Mesendoderm (in vitro differentiated cells): ENCODE measurements at places on chromosomes 4 and X.

GRCh38 chr4:7398104-7398423 is 36.7 kb downstream of the PSAPL1 start:
- no peak for DNase-seq

DNA sequence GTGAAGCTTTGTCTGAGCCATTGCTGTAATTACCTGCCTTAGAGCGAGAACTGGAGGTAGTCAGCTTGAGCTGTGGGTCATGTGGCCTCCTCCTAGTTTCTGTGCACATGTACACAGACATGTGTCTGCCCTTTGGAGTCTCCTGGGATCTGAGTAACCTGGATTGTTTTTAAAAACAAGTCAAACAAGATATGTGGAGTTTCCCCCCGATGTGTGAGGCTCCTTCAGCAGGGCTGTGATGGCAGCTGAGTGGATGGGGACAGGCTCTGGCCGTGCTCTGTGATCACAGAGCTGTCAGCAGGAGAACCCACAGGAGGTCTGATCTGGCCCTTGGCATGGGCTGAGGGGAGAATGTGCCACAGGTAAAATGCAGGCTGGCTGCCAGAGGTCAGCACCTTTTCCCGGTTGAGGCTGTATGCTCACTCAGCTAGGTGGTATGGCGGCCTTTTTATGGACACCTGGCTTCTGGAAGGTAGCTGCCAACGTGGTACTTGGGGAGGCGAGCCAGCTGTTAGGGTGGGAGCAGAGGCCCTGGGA is 38.4 kb downstream of the NOP14 start:
- DNase-seq: no peak

GRCh38 chr4:105061136-105061696 is 85.5 kb upstream of the TET2 start:
- DNase-seq: peak; percentile 78

GRCh38 chr4:73603271-73603710 is 16.9 kb downstream of the RASSF6 start:
- no peak for DNase-seq

- DNase-seq: no peak
Observed at GRCh38 chr4:135839712-135840111, 1638.1 kb upstream of the PABPC4L start.

DNA sequence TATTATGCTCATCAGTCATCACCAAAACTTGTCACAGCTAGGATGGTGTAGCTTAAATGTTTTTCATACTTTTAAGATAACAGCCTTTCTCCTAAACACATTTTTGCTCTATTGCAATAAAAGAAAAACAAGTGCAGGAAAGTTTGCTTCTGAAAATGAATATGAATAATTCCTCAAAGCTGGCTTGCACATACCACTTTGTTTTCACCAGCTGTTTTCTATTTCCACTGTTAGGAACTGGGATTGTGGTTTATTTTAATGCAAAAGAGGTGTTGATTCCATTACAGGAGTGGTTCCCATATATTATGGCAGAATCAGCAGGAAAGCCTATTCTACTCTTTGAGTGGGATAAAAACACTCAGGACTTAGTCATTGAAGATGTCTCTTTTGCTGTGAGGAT is 145.9 kb downstream of the PPA2 start:
- DNase-seq: no peak

DNA sequence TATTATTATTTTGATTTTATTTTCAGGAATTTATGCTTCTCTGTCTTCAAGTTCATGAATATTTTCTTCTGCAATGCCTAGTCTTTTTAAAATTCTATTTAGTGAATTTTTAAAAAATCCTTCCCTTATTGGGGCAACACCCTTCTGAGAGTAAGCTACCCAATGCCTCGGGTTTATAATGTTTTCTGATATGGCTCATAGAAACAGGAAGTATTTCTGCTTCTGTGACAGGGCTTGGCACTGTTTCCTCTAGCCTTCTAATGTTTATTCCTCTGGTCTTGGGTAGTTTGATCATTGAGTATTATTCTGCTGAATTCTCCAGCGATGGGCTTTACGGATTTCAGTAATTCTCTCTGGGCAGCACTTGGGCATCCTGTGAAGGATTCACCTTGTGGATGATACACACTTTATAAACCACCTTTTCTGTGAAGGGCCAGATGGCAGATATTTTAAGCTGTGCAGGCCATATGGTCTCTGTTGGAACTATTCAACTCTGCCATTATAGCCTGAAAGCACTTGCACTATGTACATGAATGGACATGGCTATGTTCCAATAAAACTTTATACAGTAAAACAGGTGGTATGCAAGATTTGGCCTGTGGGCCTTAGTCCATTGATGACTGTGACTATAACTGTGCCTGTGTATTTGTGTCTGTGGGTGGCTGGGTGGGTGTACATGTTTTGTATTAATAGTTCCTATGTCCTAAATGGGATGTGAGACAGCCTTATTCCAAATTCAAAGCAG is 95.9 kb upstream of the FAT1 start:
- DNase-seq: no peak

- peak; percentile 37 for DNase-seq
Observed at GRCh38 chrX:108304210-108304609, 134.0 kb downstream of the COL4A6 start.

GRCh38 chr4:110109455-110109854 is 89.0 kb downstream of the ELOVL6 start:
- no peak for DNase-seq

DNA sequence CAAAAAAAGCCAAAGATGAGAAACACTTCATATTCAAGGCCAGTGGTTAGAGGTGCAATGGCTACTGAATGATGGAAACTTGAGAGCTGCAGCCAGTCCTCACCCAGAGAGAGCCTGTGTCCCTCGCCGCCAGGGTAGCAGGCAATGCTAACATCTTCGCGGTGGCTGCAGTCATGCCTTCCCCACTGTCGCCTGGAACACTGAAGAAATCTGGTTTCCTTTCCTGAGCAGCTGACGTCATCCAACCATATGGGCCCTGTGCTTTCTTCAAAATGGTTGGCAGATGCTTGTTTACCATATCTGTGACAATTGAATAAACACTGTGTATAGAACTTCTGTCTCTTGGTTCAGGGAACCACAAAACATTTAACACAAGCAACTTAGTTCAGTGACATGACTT is 39.7 kb downstream of the PRSS12 start:
- DNase-seq: peak; percentile 23

- DNase-seq: peak; percentile 58
Observed at GRCh38 chrX:68292471-68292870, 140.8 kb downstream of the OPHN1 start.

GRCh38 chr4:3510481-3510880 is 21.7 kb downstream of the LRPAP1 start:
- DNase-seq: no peak

- no peak for DNase-seq
Observed at GRCh38 chr4:137514406-137515111, 17.7 kb downstream of the PCDH18 start.

- no peak for DNase-seq
Observed at GRCh38 chr4:168794881-168795280, 215.2 kb downstream of the CBR4 start.

- DNase-seq: peak; percentile 89
Observed at GRCh38 chr4:5050520-5051277, 581 bp upstream of the STK32B start.

DNA sequence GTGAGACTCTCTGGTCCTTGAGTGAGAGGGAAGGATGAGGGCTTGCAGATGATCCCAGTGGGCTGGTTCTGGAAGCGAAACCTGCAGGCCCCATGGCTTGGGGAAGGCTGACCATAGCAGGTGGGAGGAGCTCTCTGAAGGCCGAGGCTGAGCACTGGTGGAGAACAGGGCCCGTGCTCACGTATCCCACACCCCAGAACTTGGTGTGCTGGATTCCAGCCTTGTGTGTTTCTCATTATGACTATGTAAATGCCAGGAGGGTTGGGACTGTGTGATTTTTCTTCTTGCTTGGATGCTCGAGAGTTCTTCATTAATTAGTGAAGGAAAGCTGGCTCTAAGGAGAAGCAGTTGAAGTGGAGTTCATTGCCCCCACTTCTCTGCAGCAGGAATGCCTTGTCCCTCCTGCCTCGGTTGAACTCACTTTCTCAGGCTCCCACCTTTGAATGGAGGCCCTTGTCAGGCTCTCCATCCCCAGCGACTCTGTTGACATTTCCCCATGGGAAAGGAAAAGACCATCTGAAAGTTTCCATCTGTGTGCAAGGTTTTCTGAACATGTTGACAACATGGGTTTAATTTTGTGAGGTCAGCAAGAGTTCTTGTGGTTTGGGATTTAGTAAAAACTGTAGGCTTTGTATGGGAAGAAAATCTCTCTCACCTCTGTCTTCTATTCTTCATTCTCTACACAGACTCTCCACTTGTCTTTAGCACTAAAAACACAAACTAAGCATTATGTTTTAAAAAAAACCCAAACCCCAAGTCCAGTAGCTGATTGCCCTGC is 57.7 kb downstream of the TBL1X start:
- DNase-seq: no peak

GRCh38 chr4:98744372-98745150 is 86.2 kb upstream of the TSPAN5 start:
- DNase-seq: no peak

- DNase-seq: no peak
Observed at GRCh38 chrX:120456973-120457372, 12.1 kb downstream of the LAMP2 start.

GRCh38 chrX:14064626-14065432 is 35.1 kb upstream of the GEMIN8 start:
- DNase-seq: peak; percentile 60

GRCh38 chrX:79444694-79445210 is 77.6 kb upstream of the ITM2A start:
- DNase-seq: no peak

- no peak for DNase-seq
Observed at GRCh38 chrX:150905293-150905692, 6.8 kb upstream of the CD99L2 start.

DNA sequence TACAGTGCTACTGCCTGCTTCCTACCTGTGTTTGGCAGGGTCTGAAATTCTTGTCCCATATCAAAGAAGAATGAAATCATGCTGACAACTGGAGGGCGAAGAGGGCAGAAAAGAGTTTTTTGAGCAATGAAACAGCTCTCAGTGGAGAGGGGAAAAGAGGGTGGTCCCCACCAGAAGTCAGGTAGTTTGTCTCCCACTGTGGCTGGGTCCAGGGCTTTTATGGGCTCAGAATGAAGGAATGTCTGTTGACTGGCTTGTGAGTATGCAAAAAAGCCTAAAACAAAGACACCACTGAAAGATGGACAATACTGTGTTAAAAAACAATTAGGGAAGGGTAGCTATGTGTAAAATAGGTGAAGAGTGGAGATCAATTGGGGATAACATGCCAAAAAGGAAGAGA is 115.0 kb downstream of the ADAM29 start:
- DNase-seq: no peak

GRCh38 chrX:41519468-41519867 is 72.3 kb downstream of the NYX start:
- DNase-seq: no peak

- DNase-seq: no peak
Observed at GRCh38 chr4:102842367-102842766, 15.0 kb upstream of the UBE2D3 start.

DNA sequence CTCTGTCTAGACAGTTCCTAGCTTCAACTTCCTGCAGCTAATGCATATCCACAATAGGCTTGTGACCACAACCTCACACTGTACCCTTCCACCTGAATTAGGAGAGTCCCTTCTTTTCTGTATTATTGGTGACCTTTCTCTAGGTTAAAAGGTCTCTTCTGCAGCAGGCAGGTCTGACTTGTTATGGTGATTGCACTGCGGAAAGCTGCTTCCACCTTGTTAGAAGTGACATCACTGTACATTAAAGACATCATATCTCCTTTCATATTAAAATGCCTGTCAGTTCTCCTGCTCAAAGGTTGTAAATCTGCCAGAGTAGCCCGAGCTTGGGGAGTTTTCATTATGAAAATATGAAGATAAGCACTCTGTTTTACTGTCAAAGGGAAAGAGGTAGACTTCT is 21.5 kb upstream of the LSM6 start:
- no peak for DNase-seq

DNA sequence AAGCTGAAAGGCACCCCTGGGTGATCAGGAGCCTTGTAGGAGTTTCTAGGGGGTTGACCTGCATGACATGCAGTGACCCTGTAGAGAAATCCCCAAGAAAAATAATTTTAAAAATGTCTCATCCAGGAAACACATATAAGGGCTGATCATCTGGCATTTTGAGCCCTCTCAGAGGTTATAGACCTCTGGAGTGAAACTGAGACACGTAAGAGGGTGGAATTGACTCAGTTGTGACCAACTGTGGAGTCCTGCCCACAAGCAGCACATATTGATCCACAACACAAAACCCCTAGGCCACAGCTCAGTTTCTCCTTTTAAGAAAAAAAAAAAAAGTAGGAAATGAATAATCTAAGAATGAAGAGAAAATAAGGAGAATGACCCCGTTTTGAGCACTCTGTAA is 32.5 kb upstream of the MTMR8 start:
- DNase-seq: no peak

DNA sequence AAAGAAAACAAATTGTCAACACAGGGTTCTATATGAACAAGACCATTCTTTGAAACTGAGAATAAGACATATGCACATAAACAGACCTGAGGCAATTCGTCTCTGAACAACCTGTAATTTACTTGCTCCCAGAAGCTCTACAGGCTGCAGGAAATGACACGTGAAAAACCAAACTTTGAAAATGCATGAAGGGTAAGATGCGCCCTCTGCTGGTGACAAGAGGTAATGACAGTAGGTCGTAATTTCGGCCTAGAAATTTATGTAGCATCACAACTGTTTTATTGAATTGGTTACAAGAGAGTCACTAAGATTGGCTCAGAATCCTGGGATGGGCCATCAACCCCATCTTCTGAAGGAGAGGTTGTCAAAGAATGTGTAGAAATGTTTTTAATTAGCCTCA is 276.5 kb downstream of the PPP4R3C start:
- peak; percentile 48 for DNase-seq

- no peak for DNase-seq
Observed at GRCh38 chr4:33107814-33108213, 2387.6 kb downstream of the PCDH7 start.

- no peak for DNase-seq
Observed at GRCh38 chrX:100479329-100479728, 69.3 kb upstream of the PCDH19 start.

GRCh38 chr4:121599049-121599448 is 97.7 kb downstream of the ANXA5 start:
- no peak for DNase-seq

GRCh38 chr4:88533088-88533790 is 9.7 kb upstream of the PYURF start:
- DNase-seq: peak; percentile 42

- DNase-seq: peak; percentile 67
Observed at GRCh38 chrX:1618689-1619088, 3.8 kb downstream of the ASMT start.

- DNase-seq: no peak
Observed at GRCh38 chrX:53383376-53384076, 38.9 kb downstream of the SMC1A start.

GRCh38 chr4:86338989-86339388 is 20.9 kb downstream of the MAPK10 start:
- peak; percentile 80 for DNase-seq

DNA sequence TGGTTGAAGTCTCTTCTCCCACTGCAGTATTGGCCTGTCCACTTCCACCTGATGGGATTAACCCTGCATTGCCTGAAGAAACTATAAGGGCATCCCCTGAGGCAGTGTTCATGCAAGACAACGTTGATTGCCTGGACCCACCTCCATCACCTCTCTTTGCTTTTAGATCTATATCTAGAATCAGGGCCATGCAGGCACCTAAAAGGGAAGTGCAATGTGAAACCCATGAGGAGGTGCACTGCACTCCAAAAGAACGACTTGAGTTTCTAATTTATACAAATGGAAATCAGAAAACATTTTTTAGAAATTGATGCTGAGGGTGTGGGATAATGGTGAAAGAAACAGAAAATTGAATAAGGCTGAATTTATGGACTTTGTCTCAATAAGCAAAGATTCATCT is 694.4 kb downstream of the TRAM1L1 start:
- DNase-seq: no peak
